T1000 (cell line): ENCODE measurements at places on chromosomes 11 and 22.

DNA sequence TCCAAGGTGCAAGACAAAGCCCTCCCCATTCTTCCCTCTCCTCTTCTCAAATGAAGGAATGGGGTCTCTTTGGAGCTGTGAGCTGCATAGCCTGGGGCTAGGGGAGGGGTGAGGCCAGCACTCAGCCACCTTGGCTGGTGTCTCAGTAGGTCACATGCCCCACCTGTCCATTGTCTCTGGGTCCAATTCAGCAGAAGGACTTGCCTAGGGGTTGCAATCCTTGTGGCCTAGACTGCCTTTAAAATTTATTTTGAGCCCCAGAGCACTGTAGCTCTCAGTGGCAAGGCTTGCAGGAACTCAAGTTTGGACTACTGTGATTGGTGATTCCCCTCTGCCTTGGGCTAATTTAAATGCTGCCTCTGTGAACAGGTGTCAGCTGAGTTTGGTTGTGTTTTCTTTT, 336.7 kb downstream of the DDX10 start:
- no peak for DNase-seq

DNA sequence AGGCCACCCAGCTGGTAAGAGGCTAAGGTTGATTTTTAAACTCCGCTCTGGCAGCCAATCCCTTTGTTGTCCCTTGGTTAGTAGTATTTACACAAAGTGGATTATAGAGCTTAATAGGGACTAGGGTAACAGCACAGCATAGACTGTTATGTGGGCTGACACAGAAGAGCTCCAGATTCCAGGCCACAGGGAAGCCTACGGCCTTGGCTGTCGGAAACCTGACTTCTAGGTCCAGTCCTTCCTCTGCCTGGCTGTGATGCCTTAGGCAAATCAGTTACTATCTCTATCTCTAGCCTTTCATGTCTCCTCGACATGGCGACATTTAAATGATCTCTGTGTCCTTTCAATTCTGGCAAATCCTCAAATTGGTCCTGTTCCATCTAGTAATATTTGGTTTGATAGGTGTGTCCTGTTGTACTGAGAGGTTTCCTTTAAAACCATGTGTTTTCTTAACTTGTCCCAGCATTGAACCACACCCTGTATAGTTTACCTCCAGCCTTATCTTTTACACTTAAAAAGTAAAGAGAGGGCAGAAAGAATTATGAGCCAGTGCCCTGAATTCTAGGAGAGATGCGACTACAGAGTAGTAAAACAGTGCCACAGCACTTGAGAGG, 4.2 kb downstream of the MMP1 start:
- DNase-seq: no peak

GRCh38 chr22:23562186-23562585, 17.9 kb downstream of the IGLL1 start:
- no peak for DNase-seq

- no peak for DNase-seq
Observed at GRCh38 chr11:62614275-62614674, 1.2 kb downstream of the ROM1 start.

DNA sequence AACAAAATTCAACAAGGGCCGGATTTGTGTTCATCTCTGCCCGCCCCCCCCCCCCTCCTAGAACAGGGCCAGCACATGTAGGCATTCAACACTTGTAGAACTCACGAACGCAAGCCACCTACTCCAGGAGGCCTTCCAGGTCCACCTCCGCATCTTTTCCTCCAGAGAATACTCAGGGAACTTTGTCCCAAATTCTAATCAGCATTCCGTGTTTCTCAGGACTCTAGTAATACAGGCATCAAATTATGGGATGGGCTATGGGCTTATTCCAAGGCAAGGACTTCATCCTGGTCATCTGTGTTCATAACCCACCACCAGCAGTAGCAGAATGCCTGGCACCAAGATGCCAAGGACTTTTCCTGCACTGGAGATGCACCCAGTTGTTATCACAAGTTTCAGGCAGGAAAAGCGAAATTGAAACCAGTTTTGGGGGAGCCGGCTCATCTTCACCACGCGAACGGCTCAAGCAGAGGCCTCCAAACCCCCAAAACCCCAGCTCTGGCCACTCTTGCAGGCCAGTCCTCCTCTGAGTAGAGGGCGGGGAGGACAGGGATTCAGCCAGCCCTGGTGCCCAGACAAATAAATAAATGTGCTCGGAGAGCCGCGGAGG, 462 bp downstream of the UBE2L6 start:
- DNase-seq: peak; percentile 14

DNA sequence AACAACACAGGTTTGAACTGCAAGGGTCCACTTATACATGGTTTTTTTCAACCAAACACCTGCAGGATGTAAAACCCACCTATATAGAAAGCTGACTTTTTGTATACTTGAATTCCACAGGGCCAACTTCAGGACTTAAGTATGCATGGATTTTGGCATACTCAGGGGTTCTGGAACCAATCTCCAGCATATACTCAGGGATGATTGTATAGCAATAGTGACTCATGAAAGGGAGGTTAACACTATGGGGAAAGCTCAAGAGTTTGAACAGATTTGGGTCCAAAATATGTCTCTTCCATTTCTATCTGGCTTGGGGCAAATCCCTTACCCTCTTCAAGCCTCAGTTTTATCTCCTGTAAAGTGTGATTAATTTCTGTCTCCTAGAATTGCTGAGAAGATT, 94.9 kb downstream of the MICAL2 start:
- DNase-seq: no peak

- DNase-seq: no peak
Observed at GRCh38 chr22:23613193-23613972, 18.7 kb downstream of the DRICH1 start.

- DNase-seq: no peak
Observed at GRCh38 chr11:17558916-17559315, 11.9 kb downstream of the OTOG start.

DNA sequence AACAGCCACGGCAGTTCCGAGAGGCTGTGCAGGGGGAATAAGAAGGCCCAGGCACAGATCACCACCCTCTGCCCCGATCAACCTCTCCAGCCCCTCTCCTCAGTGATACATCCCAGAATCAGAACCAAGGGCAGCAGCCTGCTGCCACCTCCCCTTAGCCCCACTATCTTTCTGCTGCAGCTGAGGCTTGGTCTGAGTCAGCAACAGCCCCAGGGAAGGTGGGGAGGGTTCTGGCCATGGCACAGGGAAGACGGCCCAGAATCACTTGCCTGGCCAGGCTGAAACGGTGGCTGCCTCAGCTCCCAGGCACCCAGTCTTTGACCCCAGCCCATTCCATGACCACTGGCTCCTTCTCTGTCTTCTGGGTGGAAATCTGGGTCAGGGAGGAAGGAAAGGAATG, 2.3 kb downstream of the CHID1 start:
- no peak for DNase-seq

- DNase-seq: no peak
Observed at GRCh38 chr22:31898926-31899325, 45.4 kb upstream of the YWHAH start.

- no peak for DNase-seq
Observed at GRCh38 chr22:50192436-50193204, 6.9 kb downstream of the TRABD start.

GRCh38 chr11:33263549-33263948, 6.4 kb downstream of the HIPK3 start:
- no peak for DNase-seq

- DNase-seq: no peak
Observed at GRCh38 chr22:30697975-30698374, 3.3 kb downstream of the OSBP2 start.

DNA sequence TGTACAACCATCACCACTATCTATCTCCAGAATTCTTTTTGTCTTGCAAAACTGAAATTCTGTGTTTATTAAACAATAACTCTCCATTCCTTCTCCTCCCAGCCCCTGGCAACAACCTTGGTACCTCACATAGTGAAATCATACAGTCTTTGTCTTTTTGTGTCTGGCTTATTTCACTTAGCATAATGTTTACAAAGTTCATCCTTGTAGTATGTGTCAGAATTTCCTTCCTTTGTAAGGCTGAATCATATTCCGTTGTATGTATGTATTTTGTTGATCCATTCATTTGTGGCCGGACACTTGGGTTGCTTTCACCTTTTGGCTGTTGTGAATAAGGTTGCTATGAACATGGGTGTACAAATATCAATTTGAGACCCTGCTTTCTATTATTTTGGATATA, 243.7 kb upstream of the TBCEL start:
- DNase-seq: no peak
